Fibroblast of mammary gland (primary cell): ENCODE measurements at places on chromosomes 1 and 21.
A peak's percentile ranks its signal among the peaks of the same experiment; 100 is the strongest.

DNA sequence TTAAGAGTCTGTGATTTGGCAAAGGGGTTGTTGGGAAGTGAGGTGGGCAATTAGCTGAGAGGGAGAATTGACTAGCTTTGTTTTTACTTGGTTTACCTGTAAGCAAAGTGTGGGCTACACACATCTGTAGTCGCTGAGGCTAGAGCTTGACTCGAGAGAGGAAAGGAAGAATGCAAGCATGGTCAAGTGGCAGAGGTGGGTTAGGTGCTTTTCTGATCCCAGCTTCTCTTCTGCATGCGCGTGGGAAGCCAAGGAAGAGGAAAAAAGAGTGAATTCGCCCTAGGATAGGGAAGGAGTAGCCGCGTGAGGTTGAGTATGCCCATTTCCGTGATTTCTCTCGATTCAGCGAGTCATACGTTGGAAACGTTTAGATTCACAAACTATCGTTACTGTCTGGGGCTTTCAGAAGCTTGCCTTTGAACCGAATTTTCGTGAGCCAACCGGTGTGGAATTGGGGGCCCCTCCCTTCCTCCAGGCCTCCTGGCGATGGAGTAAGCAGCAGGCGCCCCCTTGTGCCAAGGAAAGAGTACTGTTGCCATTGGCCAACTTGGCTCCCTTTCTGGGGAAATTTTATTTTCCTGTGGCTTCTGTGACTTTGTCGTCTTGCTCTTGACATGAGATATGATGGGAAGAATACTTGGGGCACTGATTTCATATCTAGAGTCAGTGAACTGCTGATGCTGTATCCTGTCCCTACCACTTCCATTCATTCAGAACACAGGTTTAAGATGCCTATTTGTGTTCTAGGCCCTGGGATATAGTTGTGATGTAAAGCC lies 1.3 kb downstream of the PIGV start:
- DNase-seq, result peak; percentile 86

GRCh38 chr1:117702654-117703053 lies 96.8 kb downstream of the TENT5C start:
- no peak for DNase-seq

DNA sequence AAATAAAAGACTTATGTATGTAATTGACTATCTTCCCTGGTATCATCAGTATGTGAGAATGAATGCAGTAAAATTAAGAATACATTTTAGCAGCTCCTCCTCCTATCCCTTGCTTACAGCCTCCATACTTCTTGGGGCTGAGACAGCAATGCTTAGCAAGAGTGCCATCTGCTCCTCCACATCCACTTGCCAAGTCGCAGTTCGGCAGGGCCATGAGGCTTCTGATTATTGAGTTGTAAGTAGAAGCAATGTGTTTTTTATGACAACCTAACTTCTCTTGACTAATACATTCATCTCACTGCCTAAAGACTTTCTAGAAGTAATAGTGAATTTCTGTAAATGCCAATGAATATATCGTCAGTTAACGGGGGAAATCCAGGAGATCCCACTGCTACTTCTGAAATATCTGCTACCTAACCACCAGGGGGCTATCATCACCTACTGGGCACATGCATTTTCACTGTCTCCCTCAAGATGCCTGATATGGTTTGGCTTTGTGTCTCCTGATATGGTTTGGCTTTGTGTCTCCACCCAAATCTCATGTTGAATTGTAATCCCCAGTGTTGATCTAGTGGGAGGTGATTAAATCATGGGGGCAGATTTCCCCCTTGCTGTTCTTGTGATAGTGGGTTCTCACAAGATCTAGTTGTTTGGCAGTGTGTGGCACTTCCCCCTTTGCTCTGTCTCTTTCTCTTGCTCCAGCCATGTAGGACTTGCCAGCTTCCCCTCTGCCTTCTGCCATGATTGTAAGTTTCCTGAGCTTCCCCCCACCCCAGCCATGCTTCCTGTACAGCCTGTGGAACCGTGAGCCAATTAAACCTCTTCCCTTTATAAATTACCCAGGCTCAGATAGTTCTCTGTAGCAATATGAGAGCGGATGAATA lies 59.6 kb downstream of the EXTL2 start:
- DNase-seq, result peak; percentile 40

DNA sequence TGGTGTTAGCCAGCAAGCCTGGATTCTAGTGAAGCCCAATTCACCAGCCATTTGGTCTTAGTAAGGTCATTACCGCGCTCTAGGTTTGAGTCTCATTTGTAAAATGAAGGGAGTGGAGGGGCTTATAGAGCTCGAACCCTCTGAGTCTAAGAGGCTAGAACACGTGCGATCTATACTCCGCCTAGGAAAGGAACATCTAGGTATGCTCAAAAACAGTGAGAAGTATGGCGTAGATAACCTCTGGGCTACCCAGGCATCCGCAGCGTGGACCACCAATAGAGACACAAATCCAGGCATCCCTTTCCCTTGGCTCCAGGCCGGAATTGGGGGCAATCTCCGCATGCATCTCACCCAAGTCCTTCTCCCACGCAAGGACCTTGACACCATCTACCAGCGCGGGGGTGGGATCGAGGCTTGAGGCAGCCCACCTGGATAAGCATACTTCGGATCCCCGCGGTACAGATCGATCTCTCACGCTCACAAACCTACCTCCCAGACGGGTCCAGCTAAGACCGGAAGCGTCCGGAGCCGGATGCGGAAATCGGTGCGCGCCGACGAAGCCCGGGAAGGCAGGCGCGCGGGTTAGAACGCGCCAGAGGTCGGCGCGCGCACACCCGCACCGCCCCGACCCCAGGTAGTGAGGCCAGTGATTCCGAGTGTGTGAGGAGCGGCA lies at the start of gene METTL25B:
Gene METTL25B, plus strand, starts transcription at position 544 of the 673 bp plus-strand sequence. CDS start 636 bp downstream, outside the sequence.
- peak; percentile 73 for DNase-seq

- peak; percentile 66 for DNase-seq
These were observed 2.5 kb upstream of the TNFRSF18 start for GRCh38 chr1:1208713-1209433.

GRCh38 chr1:109668123-109668775 lies 392 bp downstream of the GSTM2 start:
- no peak for DNase-seq

- DNase-seq, result no peak
These were observed 23.0 kb upstream of the KIFAP3 start for GRCh38 chr1:170097449-170097948.

DNA sequence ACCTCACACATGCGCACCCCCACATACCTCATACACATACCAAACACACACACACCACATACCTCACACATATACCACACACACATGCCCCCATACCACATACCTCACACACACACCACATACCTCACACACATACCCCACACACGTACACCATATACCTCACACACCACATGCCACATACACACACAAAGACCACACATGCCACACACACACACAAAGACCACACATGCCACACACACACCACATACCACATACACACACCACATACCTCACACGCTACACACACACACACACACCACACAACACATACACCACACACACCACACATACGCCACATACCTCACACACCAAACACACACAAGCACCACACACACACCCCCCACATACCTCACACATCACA lies 30.0 kb downstream of the HIVEP3 start:
- no peak for DNase-seq

DNA sequence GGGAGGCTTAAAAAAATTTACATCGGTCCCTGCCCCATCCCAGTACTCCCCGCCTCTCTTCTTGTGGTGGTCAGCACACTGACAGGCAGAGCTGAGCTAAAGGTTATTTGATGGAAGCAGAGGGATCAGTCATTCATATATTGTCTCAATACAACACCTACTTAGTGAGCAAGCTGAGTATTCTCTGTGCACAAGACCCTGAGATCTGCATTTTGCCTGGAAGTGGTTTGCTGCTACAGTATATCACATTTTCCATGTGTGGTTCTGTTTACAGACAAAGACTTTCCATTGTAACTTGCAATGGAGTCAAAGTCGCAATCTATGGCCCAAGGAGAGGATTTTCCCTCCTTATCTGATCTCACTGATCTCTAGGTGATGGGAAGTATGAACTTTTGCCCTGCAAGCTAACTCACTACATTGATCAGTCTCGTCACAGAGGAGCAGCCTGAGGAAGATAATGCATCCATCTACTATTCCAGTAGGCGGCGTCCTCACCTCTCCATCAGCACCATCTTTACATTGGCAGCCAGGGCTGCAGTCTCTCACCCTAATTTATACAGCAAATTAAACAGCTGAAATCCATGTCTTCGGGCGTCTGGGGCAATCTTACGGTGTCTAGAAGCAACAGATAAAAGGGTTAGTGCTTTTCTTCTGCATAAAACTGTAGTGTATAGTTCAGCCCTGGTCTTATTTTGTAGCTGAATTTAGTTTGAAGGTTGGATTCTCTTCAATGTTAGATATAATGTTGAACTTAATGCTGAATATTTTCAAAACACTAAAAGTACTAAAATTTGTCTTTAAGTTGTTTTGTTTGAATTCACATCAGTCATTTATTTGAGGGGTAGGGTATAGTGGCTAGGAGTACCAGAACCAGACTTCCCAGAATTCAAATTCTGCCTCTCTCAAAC lies 3.2 kb upstream of the TRAF5 start:
- DNase-seq, result peak; percentile 61

DNA sequence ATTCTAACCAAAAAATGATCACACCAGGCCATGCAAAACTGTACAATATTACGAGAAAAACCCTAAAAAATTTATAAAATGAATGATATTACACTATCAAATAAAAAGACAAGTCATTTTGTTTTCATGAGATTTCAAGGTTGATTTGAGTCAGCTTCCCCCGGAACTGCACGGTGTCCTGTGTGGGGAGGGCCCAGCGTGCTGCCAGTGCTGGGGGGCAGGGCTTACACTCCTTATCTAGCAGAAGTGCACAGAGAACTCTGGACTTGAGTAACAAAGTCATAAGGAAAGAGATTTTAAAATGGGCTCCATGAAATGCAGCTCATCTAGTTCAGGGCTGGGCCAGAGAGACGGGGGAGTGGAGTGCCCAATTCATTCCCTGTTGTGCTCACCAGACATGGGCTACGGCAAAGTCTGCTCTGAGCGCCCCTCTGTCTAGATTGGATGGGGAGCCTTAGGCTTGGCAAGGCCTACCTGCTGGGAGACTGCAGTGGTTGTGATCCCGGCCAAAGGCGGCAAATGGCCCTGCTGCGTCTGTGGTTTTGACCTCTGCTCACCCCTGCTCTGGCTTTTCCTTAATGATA lies 50.1 kb downstream of the COQ8A start:
- DNase-seq, result no peak

DNA sequence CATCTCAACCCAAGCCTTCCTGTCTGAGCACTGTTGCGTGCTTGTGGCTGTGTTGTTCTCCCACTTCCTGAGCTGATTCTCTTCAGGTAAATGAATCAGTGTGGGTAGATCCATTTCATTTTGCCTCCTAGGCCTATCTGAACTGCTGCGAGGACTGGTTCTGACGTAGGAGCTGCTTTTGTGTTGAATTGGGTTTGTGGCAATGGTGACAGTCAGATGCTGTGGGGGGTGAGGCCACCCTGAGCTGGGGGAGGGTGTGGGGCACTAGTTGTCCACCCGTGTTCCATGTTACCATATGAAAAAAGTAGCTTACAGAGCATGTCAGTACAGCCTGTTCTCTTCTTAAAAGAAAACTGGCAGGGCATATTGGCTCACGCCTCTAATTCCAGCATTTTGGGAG lies 81.5 kb downstream of the MRPS6 start:
- no peak for DNase-seq

- DNase-seq, result no peak
These were observed 25.9 kb downstream of the IVNS1ABP start for GRCh38 chr1:185291159-185291558.

DNA sequence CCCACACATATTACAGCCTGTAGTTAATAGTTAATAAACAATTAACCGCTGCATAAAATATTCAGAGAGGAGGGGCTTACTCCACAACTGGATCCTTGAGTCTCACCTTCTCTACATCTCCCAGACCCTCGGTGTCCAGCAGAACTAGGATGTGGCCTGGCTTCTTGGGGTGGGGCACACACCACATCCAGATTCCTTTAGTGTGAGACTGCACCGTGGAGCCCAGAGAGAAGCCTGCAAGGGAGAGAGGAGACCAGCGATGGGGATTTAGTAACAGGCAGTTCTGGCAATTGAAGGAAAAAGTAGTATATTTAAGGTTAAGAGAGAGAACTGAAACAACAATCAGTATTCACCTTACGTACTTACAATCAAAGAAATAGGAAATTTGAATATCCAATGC lies 4.9 kb downstream of the GBP1 start:
- DNase-seq, result no peak

GRCh38 chr1:246332078-246332477 lies 175.0 kb downstream of the SMYD3 start:
- DNase-seq, result no peak

DNA sequence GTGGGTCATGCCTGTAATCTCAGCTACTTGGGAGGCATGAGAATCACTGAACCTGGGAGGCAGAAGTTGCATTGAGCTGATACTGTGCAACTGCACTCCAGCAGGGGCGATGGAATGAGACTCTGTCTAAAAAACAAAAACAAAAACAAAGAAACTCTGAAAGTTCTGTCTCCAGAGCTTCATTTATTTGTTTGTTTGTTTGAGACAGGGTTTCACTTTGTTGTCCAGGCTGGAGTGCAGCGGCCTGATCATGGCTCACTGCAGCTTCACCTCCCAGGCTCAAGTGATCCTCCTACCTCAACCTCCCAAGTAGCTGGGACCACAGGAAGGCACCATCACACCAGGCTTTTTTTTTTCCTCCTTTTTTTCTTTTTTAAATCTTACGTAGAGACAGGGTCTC lies 191.8 kb upstream of the TNR start:
- DNase-seq, result no peak

DNA sequence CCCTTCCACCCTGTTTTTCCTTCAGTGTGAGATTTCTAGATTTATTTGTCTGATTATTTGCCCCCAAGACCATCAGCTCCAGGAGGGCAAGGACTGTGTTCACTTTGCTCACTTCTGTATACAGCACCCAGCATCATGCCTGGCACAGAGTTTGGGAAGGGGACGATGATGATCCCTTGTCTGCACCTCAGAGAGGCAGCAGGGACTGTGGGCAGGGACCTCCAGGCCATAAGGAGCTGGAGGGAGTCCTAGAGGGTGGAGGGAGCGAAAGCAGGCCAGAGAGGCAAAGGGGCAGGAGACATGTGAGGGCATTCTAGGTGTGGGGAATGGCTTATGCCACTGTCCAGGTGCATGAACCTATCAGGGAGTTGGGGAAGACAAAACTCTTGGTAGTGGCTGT lies 32.8 kb downstream of the H3-3A start:
- DNase-seq, result no peak

DNA sequence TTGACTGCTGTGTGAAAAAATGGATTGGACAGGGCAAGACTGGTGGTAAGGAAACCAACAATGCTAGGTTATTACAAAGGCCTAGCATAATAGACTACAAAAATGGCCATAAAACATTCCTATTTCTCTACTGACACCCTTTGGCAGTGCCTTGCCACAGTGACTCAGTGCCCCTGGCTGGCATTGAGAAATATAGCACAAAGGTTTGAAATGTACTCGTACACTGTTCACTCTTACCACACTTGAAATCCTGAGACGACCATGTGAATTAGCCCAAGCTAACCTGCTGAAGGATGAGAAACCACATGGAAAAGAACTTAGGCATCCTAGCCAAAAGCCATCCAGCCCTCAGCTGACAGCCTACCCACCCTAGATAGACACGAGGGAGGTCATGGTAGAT lies 149.8 kb upstream of the PALMD start:
- peak; percentile 34 for DNase-seq
